Smooth muscle cell of bladder (primary cell): ENCODE measurements at places on chromosomes 3 and 15. TPM values are rescaled to one million over a fixed set of nuclear protein-coding genes. Genes with fewer than 3 reads are reported as not detected.

The CSPG4 gene
- 11.0 and 15.3 TPM in 2 replicates for total RNA-seq

The CCDC39 gene
- not detected in 2 replicates for total RNA-seq

The ST3GAL6 gene
- 4.8 and 15.6 TPM in 2 replicates for total RNA-seq

The SLITRK3 gene
- not detected in 2 replicates for total RNA-seq

The ZCWPW2 gene
- total RNA-seq: 0.57 and 0.74 TPM in 2 replicates

The TMEM207 gene
- not detected in 2 replicates for total RNA-seq

The LRRK1 gene
- total RNA-seq: 6.8 and 12.9 TPM in 2 replicates

The DUOX2 gene
- total RNA-seq: under 0.01 TPM in 1 of 2 replicates, not detected in the other
